ENCODE measurements at places on chromosomes 1 and 21.

- DNase-seq, result no peak
These were observed 17.1 kb downstream of the UTP25 start for GRCh38 chr1:209844695-209845407.

DNA sequence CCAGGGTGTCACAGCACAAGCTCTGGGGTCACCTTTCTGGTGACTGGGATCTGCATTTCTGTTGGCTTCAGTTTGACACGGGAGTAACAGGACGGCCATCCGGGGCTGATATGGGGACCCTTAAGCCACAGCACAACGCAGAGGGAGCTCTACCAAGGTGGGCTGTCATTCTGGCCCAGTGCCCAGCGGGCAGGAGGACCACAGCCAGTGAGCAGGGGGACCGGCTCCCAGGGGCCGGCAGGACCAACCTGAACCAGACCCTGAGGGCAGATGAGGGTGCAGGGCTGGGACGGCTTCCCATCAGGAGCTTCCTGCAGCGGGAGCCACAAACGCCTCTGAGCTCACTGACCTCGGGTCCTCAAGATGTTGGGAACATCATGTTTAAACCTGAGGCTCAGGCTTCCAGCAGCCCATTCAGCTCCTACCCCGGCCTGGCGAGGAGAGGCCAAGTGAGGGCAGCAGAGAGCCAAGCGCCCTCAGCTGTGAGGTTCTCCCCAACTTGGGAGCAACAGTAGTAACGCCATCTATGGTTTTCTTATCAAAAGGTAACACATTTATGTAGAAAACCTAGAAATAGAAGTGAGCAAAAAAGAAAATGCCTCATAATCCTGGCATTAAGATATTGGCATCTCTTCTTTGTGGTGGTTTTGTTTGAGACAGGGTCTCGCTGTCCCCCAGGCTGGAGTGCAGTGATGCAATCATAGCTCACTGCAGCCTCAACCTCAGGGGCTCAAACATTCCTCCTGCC, 26.8 kb downstream of the TMEM201 start:
- DNase-seq, result peak; percentile 38

DNA sequence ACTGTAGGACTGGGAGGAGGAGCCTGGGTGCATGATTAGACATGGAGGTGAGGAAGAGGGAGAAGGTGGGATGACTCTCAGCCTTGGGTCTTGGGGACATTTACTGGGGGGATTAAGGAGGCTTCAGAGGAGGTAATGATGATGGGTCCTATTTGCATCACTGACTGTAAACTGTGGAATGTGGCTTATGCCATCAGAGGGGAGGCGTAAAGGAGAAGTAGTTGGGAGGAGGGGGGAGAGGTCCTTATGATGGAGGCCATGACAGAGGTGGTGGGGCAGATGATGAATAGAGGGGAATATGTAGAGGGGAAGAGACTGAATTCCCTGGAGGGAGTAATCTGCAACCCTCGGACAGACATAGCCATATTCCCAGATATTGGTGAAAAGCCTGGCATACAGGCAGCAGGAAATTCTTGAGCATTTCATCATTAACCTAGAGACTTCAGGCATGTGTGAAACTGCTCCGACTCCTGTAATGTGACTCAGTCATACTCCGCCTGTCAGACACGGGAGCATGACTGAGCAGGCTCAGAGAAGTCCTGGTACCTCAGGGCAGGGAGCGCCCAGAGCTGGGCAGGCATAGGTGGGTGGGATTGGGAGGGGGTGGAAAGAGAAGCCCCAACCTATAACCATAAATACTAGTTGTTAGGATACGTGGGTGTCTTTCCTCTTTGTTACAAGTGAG, 8.0 kb upstream of the LCE5A start:
- no peak for DNase-seq

- peak; percentile 81 for DNase-seq
These were observed 136.1 kb upstream of the HOOK1 start for GRCh38 chr1:59678493-59679228.

- no peak for DNase-seq
These were observed 124.6 kb downstream of the OLFML2B start for GRCh38 chr1:161899091-161899490.

All from muscle of back (tissue), 13 donors.